ENCODE measurements at places on chromosomes 6 and 20.

- DNase-seq: no peak
Measured at GRCh38 chr6:87925373-87926060, 122.1 kb upstream of the SPACA1 start.

GRCh38 chr6:127051571-127052260 is 66.8 kb upstream of the RSPO3 start:
- no peak for DNase-seq

GRCh38 chr6:45667766-45668165 is 290.0 kb upstream of the SUPT3H start:
- no peak for DNase-seq

- DNase-seq: no peak
Measured at GRCh38 chr20:46376196-46376785, 30.1 kb downstream of the ELMO2 start.

GRCh38 chr20:36465109-36466080 is 75.9 kb upstream of the MYL9 start:
- peak; percentile 83 for DNase-seq
